ENCODE measurements at places on chromosomes 1 and 21. TPM values are rescaled to one million over a fixed set of nuclear protein-coding genes. Genes with fewer than 3 reads are reported as not detected.

DNA sequence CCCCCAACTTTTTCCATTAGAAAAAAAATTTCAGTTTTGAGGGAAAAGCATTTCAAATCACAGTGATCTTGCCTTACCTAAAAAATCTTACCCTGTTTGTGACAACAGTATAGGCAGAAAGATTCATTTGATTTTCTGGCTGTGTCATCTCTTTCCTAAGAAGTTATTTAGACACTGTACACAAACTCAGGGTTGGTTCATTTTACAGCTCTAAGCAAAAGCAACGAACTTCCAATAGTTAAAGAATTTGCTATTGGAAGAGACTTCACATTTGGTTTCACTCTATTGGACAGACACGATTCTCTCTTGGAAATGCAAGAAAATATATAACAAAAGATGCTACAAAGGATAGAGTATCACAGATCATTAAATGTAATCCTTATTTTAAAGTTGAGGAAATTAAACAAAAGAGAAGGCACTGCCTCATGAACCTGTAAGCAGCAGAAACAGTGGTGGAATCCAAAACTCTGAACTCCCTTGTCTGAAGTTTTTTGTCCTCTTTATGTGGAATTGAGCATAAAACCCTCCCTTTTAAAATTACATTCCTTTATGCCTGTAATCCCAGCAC, 20.8 kb downstream of the EYA3 start:
- no peak for DNase-seq
- H3K27me3 ChIP-seq = no peaks in the 10 kb centered on the region
- no peaks in the 10 kb centered on the region for H3K36me3 ChIP-seq
- peaks cover 20% of the 10 kb centered on the region for H3K4me1 ChIP-seq
- no peak overlapping the region for H3K4me3 ChIP-seq
- H3K27ac ChIP-seq = no peak overlapping the region

DNA sequence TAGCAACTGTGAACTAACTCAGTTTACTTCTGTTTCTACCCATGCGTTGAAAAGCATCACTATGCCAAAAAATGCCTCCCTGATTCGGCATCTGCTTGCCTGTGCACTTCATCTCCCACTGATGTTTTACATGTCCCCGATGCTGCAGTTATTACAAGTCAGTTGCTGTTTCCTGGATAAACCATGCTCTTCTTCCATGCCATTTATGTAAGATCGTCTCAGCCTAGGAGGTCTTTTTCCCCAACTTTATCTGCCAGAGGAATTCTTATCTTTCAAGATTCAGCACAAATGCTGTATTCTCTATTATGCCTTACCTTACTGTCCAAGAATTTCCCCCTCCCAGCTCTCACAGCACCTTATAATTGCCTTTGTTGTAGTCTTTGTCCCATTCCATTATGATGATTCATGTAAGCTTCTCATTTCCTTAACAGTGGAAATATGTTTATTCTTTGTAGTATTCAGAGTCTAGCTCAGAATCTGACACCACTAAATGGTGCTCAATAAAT, 30.0 kb downstream of the PRKACB start:
- H3K27ac ChIP-seq = no peak overlapping the region
- DNase-seq = no peak
- H3K4me3 ChIP-seq = no peak overlapping the region
- H3K36me3 ChIP-seq = no peaks in the 10 kb centered on the region
- H3K27me3 ChIP-seq = no peaks in the 10 kb centered on the region

SH2D5 gene
- total RNA-seq = 0.22 TPM

DNA sequence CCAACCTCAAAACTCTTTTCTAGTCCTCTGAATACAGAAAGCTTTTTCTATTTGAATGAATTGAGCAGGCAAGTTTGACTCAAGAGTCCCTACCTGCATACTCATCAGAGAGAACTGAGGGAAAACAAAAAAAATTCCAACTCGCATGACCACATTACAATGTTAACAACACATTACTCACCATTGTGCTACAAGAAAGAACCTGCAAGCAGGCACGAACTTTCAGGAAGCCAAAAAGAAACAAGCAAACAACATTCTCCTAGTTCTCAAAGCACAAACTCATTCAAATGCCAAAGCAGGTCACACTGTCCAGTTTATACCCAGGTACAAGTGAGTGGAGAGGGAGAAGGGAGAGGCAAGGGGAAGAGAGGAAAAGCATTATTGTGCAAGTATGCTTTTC, 14.6 kb downstream of the OTUD7B start:
- H3K36me3 ChIP-seq = no peaks in the 10 kb centered on the region
- DNase-seq = no peak
- H3K4me3 ChIP-seq = no peak overlapping the region

GRCh38 chr21:28436286-28436932, 556.3 kb downstream of the LTN1 start:
- no peak overlapping the region for H3K27ac ChIP-seq
- H3K4me3 ChIP-seq = no peak overlapping the region
- no peaks in the 10 kb centered on the region for H3K4me1 ChIP-seq
- no peaks in the 10 kb centered on the region for H3K27me3 ChIP-seq
- DNase-seq = no peak
- H3K36me3 ChIP-seq = no peaks in the 10 kb centered on the region

DNA sequence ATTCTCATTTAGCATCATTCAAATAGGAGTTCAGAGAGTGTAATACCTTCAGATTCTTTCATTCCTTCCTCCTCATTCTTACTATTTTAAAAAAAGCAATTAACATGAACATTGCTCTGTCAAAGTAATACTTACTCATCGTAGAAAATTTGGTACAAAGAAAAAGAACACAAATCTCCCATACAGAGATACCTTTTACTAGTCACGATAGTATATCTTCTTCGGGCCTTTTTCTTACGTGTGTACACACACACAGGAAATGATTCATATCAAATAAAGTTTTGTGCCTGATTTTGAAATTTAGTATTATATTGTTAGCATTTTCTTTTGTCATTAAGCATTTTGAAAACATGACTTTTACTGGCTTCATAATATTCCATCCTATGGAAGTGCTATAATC, 52.9 kb downstream of the NCF2 start:
- H3K4me1 ChIP-seq = no peaks in the 10 kb centered on the region
- no peak overlapping the region for H3K27ac ChIP-seq
- peaks cover 6% of the 10 kb centered on the region for H3K36me3 ChIP-seq
- no peak for DNase-seq
